Activated naive CD4-positive, alpha-beta T cell treated with anti-CD3 and anti-CD28 coated beads, Interleukin-2, amount 50 U/mL, for 16 hours (primary cell): ENCODE measurements at places on chromosomes 1 and 21.

GRCh38 chr1:17440827-17441168 is 1.3 kb upstream of the RCC2 start:
- DNase-seq = no peak

GRCh38 chr1:163173121-163173520 is 29.6 kb downstream of the RGS5 start:
- DNase-seq = no peak

DNA sequence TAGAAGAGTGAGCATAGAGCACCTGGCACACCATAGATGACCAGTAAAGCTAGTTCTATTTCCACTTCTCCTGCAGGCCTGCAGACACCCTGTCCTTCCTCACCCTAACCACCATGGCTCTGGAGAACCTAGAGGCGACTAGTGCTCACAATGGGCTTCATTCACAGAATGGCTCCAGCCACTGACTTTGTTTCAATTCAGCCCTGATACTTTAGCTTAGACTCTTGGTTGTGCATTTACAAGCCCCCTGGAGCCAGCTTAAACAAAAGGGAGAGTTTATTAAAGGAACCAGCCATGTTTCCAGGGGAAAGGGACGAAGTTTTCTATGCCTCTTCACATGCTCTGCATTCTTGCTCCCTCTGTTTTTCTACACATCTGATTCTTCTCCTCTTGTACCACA is 123.7 kb downstream of the NAV1 start:
- DNase-seq = no peak

DNA sequence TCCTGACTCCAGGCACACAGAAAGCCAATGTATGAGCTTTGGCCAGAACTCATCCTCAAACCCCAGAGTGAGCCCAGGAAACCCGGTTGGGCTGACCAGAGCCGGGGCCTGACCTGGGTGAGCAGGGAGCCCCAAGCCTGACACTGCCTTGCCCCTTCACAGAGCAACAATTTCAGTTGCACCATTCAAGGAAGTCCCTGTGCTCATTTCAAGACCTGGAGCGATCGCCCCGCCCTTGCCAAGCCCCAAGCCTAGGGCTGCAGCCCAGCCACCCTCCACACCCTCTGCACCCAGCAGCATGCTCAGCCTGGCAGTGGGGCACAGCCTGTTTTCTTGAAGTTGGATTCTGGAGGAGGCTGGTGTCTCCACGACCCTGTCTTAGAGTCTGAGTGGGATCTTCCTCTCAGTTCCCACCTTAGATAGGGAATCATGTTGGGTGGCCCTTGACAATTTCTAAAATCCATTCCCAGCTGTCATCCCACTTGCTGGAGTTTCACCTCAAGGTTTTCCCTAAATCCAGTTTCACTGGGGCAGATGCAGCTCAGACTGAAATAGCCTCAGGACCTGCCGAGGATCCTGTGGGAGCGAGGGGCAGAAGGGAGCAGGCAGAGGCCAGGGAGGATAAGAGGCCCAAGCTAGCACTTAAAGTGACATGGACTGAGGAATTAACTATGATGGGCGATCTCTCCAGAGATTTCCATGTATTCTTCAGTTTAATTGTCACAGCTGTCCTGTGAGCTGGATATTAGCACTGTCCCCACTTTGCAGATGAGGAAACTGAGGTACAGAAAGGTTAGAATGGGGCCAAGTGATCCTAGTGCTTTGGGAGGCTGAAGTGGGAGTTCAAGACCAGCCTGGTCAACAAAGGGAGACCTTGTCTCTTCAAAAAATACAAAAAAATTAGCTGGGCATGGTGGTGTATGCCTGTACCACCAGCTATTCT is 2.5 kb downstream of the NBL1 start:
- no peak for DNase-seq

- no peak for DNase-seq
These were observed 35.9 kb upstream of the CTTNBP2NL start for GRCh38 chr1:112359961-112360767.

- DNase-seq = no peak
These were observed 89.6 kb downstream of the PKN2 start for GRCh38 chr1:88773540-88774150.

DNA sequence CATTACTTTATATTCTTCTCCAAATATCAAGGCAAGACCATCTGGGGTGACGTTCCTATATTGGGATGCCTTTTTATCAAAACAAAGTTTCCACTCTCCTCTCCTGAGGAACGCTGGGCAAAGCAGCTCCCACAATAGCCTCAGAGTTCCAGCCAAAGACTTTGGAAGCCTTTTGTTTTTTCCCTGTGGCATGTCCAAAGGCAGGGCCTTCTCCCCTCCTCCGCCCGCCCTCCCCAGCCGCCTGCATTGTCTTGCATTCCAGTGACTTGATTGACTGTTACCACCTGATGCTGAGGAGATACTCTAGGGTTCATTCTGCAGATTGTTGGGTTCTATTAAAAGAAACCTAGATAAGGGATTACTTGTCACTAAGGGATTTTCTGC is 43.5 kb downstream of the PROX1 start:
- no peak for DNase-seq

- no peak for DNase-seq
These were observed 10.7 kb upstream of the HUNK start for GRCh38 chr21:31862078-31862477.

GRCh38 chr21:35206141-35207125 is 157.3 kb upstream of the RUNX1 start:
- DNase-seq = no peak

DNA sequence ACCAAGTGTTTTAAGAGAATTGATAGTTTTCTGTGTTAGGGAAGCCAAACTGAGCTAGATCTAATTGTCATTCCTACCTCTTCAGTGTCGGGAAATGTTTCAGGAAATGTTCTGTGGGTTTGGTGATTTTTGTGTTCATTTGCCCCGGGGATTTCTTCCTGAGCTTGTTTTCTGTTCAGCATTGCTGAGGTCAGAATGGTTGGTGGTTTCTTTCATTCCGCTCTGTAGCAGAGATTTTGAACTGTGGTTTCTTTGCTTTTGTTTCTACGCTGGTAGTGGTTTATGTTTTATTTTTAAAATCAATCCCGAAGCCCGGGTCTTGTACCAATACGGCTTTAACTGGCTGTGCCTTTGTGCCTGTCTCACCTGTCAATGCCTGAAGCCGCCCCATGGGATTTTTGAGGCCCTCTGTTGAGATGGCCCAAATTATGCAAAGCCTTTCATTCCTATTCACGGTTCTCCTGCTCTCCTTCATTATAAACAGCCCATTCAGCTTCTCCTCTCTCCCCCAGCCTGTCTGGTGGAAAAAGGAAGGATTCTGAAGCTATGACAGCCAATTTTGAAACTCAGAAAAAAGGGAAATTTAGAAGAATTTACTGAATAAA is 417.2 kb upstream of the KAZN start:
- DNase-seq = no peak

GRCh38 chr21:35051287-35051818 is 2.3 kb upstream of the RUNX1 start:
- DNase-seq = peak; percentile 78

- no peak for DNase-seq
These were observed 1.1 kb upstream of the AJAP1 start for GRCh38 chr1:4653328-4653660.

DNA sequence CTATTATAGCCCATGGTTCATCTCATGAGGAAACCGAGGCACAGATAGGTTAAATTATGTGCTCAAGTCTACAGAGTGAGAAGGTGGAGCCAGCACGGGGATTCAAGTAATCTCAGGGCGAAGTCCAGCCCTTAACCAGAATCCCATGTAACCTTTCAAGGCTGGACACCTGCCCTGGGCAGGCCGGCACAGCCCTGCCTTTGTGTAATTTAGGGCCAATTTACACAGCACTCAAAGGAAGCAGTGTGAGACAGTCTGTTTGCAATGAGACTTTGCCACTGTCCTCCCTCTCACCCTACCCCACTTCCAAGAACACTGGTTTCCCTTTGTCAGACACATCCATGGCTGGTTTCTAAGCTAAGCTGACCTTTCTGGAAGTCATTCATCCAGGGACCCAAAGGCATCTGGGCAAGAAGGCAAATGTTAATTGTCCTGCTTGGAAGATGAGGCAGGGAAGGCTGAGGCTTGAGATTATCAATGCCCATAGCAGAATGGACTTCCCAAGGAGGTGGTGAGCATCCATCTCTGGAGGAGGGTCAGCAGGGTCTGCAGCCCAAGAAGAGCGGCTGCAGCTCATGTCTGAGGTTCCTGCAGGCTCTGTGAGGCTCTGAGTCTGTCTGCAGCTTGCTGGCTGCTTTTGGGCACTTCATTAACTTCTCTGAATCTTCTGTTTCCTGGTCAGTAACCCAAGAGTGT is 159.2 kb downstream of the TRABD2B start:
- DNase-seq = no peak

DNA sequence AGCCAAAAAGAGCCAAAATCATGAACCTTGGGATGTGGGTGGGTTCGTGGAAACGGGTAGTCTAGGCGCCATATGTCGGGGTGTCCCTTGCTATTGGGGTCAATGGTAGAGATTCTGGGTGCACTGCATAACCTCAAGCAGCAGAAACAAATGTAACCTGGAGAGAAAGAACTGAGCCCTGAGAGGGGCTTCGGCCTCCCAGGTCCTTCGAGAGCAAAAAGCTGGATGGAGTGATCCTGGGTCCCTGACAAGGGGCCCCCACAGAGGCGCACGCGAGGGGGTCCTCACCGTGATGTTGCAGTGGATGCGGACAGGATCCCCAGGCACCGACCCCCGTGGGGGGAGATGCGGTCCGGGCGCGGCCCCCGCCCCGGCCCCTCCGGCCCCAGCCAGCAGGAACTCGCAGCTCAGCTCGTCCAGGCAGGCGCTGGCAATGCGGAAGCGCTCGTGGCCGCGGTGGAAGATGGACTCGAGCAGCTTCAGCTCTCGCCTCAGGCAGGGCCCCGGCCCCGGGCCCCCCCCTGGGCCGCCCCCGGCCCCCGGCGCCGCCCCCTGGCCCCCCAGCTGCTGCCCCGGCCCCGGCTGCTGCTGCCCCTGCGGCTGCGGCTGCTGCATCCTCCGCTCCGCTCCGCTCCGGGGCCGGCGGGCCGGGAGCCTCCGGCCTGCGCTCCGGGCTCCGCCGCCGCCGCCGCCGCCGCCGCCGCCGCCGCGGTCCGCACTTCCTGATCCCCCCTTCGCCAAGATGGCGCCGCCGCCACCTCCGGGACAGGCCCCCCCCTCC is at the start of gene UBE2Q1:
Gene UBE2Q1 (minus strand): TSS at position 724 of the 781 bp plus-strand sequence. CDS start 109 bp downstream, at position 615.
- peak; percentile 27 for DNase-seq

- no peak for DNase-seq
These were observed 2.0 kb downstream of the ALDH4A1 start for GRCh38 chr1:18900303-18900841.

DNA sequence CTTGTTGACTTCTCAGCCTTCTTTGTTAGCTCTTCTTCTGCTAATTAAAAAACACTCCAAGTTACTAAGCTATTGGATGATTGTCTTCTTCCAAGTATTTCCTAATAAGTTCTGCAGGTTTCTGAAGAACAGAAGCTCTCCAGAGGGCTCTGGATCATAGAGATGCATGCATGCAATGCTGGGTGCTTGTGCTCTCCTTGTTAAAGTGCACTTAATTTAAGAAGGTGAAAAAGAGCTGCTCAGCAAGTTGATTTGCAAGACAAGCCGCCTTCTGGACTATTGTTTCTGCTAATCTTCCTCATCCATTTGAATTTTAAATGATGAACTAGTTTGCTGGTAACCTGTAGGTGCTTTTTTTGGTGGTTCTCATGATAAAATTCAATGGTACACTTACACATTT is 16.1 kb downstream of the RRP15 start:
- DNase-seq = no peak

- DNase-seq = peak; percentile 71
These were observed 16.7 kb downstream of the ALX3 start for GRCh38 chr1:110053552-110054428.

GRCh38 chr1:2213576-2214505 is 14.3 kb upstream of the SKI start:
- DNase-seq = no peak

GRCh38 chr1:38015978-38016725 is 3.6 kb downstream of the UTP11 start:
- DNase-seq = no peak

DNA sequence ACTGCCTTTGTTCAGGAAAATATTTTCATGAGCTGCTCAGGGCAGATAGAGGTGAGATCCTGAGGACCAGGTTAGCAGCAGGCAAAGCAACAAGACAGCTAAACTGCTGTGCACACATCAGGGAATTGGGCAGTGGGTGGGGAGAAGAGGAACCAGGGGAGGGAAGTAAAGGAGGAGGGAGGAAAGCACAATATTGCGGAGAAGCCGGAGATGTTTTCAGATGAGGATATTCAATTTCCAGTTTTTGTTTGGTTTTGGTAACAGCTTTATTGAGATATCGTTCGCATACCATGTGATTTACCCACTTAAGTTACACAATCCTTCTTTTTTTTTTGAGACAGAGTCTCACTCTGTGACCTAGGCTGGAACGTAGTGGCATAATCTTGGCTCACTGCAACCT is 34.5 kb downstream of the EPHA10 start:
- DNase-seq = no peak

DNA sequence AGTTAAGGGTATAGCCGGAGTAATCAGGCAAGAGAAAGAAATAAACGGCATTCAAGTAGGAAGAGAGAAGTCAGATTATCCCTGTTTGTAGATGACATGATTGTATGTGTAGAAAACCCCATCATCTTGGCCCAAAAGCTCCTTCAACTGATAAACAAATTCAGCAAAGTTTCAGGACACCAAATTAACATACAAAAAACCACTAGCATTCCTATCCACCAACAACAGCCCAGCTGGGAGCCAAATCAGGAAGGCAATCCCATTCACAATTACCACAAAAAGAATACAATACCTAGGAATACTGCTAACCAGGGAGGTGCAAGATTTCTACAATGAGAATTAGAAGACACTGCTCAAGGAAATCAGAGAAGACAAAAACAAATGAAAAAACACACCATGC is 45.3 kb downstream of the MAST2 start:
- no peak for DNase-seq

DNA sequence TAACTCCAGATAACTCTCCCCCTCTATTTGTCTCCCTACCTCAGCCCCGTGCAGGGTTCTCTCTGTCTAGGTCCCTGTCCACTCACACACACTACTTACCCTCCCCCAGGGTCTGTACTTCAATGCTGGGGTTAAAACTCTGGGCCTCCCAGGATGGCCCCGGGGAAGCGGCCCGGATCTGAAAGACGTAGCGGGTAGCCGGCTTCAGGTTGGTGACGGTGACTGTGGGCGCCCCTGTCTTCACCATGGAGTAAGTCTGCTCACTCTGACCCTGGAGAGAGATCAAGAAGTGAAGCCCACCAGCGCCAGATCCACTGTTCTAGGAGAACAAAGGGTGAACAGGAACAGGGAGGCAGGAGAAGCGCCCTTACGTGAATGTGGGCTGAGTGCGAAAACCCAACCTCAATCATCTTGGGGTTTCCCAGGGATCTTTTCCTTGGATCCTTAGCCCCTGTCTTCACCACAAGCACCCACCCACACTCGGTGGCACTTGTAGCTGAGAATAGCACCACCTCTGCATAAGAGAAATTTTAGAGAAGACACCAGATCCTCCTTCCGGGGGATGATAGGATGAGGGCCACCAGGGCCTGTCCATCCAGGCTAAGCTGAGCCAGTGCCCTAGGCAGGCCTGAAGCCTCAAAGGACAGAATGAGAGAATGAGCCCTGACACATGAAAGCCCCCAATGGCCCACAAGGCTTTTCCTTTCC is 33.5 kb downstream of the EPHA10 start:
- DNase-seq = no peak
